ENCODE measurements at places on chromosomes 5 and 9.

GRCh38 chr9:37936376-37936775 lies 32.4 kb upstream of the SLC25A51 start:
- DNase-seq, result no peak

DNA sequence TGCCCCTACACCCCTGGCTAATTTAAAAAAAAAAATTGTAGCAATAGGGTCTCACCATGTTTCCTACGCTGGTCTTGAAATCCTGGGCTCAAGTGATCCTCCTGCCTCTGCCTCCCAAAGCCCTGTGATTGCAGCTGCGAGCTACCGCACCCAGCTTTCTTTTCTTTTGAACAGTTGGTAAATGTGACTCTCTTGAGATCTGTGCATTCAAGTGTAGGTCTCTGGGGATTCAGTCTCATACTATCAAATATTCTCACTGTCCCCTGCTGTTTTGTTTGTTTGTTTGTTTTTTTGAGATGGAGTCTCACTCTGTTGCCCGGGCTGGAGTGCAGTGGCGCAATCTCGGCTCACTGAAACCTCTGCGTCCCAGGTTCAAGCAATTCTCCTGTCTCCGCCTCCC lies 42.3 kb upstream of the CXXC5 start:
- DNase-seq, result no peak

DNA sequence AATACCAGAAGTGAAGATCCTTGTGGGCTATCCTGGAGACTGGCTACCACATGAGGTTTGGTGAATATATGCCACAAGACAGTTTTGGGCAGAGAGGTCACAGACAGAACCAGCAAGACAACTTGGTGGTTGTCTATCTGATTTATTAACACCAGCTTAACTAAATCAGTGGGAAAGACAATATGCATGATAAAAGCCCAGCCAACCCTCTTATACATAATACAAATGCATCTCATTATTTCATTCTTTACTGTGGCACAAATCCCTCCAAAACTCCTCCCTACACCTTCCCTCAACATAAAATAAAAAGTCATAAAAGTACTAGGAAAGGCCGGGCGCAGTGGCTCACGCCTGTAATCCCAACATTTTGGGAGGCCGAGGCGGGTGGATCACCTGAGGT lies 8.1 kb downstream of the HINT1 start:
- DNase-seq, result no peak

DNA sequence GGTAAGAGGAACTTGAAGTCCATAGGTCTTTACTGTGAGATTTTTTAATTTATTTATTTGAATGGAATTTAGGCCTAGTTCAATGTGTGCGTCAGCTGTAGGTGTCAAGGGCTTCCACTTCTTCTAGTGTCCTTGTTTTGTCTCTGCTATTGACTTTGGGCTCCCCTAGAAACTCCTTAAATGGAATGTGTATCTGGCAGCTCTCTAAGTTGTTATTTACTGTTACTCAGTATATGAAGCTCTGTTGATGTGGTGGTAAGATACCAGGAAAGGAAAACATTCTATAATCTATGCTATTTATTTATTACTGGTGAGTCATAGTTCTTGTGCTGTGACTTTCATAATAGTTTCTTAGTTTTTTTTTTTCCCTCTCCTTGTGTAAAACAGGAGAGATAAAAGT lies 97.1 kb downstream of the GABRA1 start:
- no peak for DNase-seq

DNA sequence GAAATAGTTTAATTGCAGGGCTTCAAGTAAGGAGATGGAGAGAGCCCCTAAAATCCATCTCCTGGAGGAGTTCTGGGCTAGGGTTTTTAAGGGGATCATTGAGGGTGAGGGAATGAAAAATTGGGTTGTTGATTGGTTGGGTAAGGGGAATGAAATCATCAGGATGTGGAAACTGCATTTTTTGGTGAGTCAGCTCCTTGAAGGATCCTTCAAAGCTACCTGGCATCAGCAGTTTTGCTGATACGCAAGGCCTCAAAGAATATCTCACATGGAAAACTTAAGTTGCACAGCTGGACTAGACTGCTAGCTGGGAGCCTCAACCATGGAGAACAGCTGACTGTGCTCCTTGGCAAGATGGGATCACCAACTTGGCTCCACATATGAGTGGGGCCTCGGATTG lies 136.7 kb downstream of the FGF10 start:
- DNase-seq, result no peak

All from skin of body (tissue), 3 donors.